ENCODE measurements at places on chromosomes 4 and X. TPM values are rescaled to one million over a fixed set of nuclear protein-coding genes. Genes with fewer than 3 reads are reported as not detected.

Gene C4orf50
- 0.02 TPM for total RNA-seq

Gene FAAH2
- not detected for total RNA-seq

Gene AMER1
- 3.4 TPM for total RNA-seq

Gene TMEM144
- total RNA-seq = 1.8 TPM

Gene CXorf49
- not detected for total RNA-seq

Gene GSX2
- total RNA-seq = not detected

Gene KIF4A
- total RNA-seq = 37.5 TPM

Gene PABPC1L2B
- total RNA-seq = not detected

Gene SOX3
- total RNA-seq = not detected

Gene PRRG3
- total RNA-seq = not detected

Gene TCEANC
- total RNA-seq = 3.5 TPM

Measured in H4 (cell line).